NCI-H1436 treated with DMSO at 0.1 percent for 48 hours (cell line): ENCODE measurements at places on chromosomes 6 and 20.

GRCh38 chr6:315226-315625 is 22.9 kb downstream of the DUSP22 start:
- DNase-seq = no peak

DNA sequence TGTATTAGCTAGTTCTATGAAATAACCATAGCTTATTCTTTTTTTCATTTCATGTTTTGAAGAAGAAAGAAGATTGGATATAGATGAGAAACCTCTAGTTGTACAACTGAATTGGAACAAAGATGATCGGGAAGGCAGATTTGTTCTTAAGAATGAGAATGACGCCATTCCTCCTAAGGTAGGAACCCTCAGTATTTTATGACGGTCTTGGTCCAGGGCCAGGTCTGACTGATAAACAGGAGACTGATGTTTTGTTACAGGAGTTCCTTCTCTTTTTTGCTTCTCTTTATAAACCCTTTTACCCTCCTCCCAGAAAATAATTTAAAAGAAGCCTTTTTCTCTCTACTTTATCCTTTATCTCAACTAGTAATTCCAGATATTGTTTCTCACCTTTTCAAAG is 43.6 kb downstream of the AFDN start:
- no peak for DNase-seq

GRCh38 chr6:124996411-124996810 is 34.2 kb downstream of the RNF217 start:
- no peak for DNase-seq

DNA sequence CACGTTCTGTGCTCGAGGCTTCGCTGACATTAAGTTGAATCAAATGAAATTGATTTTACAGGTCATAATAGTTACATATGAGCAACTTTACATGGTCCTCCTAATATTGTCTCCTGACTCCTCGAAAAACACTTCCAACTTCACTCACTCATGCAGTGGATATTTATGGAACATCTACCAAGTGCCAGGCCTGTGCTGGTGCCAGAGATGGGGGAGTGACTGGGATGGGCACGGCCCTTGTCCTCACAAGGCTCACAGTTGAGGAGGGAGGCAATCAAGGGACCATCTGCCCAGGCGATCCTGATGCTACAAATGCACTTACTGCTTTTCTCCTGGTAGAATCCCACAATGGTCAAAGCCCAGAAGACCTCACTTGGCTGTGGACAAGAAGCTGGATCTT is 426.4 kb downstream of the PREX1 start:
- DNase-seq = no peak

DNA sequence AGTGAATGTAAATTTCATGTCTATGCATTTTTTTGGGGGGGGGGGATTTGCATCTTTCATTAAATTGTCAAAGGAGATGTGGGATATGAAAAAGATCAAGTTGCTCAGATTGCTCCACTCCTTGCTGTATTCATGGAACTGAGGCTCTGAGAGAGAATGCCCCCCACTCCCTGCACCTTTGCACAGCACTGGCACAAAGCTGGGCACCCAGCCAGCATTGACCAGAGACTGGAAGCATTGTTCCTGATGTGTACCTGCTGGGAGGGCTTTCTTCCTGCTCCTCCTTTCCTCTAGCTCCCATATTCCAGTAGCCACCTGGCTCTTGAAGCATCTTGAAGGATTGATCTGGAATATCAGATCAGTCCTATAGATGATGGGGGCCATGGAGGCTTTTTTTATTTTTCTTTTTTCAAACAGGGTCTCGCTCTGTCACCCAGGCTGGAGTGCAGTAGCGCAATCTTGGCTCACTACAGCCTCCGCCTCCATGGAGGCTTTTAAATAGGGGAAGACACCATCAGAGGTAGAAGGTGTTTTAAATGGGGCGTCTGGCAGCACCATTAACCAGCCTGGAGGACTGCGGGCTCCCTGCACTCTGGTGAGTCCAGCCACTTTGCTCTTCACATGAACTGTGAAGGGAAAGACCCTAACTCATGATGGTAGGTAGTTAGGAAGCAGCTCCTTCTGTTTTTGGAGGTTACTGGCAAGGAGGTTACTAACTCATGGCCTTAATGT is 10.9 kb downstream of the DUSP15 start:
- DNase-seq = no peak

- DNase-seq = no peak
Measured at GRCh38 chr20:48651271-48651670, 176.5 kb downstream of the PREX1 start.

- DNase-seq = no peak
Measured at GRCh38 chr20:4045741-4046140, 30.4 kb upstream of the RNF24 start.

- no peak for DNase-seq
Measured at GRCh38 chr6:159819932-159820640, 20.0 kb downstream of the PNLDC1 start.

DNA sequence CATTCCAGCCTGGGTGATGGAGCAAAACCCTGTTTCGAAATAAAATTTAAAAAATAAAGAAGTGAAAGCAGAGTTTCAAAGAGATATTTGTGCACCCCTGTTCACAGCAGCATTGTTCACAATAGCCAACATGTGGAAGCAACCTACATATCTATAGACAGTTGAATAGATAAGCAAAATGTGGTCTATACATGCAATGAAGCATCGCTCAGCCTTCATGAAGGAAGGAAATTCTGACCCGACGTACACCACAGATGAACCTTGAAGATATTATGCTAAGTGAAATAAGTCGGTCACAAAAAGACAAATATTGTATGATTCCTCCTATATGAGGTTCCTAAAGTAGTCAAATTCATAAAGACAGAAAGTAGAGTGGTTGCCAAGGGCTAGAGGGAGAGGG is 6.5 kb upstream of the NCOA6 start:
- DNase-seq = no peak

GRCh38 chr6:117666881-117667280 is 8.4 kb upstream of the NUS1 start:
- DNase-seq = no peak

DNA sequence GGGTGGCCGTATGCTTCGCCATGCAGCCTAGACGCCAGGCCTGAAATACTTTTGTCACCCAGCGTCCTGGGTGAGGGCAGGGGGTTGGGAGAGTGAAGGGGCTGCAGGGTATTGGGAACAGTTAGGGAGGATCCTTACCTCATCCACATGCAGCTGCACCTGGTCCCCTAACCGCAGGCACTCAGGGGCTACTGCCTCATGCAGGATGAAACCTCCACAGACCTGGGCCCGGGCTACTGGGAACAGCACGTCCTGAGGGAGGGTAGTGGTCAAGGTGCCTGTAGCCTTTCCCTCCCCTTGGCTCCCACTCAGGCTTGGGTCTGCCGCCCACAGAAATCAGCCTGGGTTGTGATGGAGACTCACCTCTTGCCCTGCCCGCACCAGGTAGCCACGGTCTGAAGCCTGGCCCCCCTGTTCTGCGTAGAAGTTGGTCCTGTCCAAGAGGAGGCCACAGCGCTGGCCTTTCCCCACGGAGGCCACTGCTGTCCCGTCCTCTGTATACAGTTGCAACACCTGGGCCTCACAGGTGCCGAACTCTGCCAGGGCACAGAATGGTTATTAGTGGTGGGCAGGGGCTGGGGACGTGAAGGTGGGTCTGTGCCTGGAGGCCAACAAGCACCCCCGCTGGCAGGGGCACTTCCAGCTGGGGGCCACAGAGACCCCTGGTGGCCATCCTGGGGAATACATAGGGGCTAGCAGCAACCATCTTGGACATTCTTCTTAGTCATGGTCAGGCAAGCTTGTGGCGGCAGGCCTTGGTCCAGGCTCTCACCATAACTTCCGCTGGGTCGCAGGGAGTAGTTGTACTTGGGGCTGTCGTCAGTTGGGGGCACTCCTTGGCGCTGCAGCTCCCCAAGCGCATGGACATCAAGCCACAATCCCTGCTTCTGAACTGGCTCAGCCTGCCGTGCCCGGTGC is 8.6 kb downstream of the AARS2 start:
- no peak for DNase-seq

DNA sequence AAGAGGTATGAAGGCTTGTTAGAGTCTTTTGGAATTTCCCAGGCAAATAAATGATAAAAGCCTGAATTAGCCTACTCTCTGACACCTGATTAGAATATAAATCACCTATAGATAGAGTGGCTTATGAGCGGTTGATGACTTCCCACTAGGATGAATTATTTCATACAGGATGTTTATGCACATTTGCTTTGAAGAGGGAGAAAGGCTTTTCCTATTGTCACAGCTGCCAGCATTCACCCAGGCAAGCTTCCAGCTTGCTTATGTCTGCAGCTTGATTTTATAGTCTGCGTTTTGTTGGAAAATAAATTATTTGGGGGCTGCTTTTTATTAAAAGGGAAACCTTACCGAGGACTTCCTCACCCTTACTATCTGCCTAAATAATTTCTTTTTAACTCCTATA is 51.3 kb upstream of the EIF2S2 start:
- no peak for DNase-seq

- no peak for DNase-seq
Measured at GRCh38 chr6:107894809-107895396, 63.1 kb downstream of the SEC63 start.

DNA sequence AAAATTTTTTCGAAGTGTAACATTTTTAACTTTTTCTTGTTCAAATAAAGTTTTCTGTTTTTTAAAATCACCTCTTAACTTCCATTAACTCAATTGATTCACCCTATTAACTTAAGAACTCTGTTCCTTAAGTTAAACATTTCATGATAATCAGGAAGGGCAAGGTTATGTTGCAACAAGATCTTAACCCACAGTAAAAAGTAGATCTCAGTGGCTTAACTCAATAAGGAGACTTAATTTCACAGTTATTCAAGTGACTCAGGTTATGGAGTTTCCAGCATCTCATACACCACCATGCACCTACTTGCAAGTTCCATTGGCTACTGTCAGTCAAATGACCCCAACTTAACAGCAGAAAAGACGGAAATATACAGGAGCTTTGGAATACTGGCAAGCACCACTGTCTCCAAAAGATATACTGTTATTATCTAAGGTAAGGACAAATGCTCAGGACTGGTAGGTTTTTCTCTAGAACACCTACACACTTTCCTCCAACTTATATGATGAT is 11.2 kb downstream of the HLA-DQB1 start:
- no peak for DNase-seq

- DNase-seq = no peak
Measured at GRCh38 chr20:49228676-49229075, 9.5 kb downstream of the DDX27 start.

GRCh38 chr6:23635150-23635549 is 490.9 kb upstream of the NRSN1 start:
- DNase-seq = no peak

DNA sequence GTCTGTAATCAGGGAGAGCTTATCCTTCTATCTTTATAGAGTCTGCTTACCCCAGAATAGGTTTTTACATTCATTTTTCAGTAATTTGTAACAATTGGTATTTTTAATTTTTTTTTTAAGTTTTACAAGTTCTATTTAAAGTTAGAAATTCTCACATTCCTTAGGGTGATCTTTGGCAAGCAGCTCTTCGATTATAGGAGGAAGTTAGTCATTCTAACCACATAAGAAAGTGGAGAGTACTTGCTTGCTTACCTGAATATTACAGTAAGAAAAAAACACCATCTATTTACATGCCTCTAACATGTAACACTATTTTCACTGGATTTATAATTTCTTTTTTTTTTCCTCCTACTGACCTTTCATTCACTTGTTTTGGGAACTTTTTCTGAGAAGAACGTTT is 6.7 kb downstream of the TSHZ2 start:
- no peak for DNase-seq

GRCh38 chr6:69866770-69867638 is 648 bp downstream of the COL19A1 start:
- no peak for DNase-seq

DNA sequence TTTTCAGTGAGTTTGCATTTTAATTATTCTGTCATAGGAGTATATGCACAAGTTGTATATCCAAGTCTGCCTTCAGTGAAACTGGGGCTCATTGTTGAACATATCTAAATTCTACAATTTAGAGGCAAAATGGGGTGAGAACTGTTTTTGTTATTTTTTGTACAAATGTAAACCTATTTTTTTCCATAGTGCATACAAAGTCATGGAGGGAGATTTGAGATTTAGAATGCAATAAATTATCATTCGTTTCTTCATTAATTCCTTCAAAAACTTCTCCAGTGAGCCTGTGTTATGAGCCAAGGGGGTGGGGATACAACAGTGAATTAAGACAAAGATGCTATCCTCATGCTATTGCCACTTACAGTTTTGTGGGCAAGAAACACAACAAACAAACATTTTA is 29.8 kb upstream of the RHAG start:
- DNase-seq = no peak

DNA sequence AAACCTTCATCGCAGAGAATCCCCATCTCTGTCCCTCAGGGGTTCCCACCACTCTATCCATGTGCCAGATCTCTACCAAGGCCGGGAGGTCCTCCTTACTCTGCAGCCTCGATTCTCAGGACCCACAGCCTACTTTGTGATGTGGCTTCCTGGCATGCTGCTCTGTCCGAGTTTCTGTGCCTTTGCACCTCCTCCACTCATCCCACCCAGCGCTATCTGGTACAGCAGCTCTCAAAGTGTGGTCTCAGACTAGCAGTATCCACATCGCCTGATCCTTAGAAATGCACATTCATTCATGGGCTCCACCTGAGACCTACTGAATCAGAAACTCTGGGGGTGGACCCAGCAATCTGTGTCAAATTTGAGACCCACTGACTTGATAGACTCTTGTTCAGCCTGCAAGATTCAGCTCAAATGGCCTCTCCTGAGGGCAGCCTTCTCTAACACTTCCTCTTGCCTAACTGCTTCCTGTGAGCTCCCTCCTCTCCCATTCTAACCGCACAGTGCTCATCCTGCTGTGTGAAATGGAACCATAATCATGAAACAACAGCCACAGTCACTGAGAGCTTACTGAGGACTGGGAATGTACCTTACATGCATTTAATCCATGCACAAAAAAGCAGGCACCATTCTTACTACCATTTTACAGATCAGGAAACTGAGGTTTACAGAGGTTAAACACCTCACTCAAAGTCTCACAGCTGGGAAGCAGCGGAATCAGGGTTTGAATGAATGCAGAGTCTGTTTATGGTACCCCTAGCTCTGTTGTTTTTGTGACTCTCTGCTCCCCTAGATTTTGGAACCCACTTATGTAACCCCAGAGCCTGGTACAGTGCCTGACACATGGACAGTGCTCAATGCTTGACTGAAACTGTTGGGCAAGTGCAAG is 69.4 kb downstream of the JPH2 start:
- DNase-seq = no peak
